Right lung (tissue), 10 donors: ENCODE measurements at places on chromosomes 11 and 22.

DNA sequence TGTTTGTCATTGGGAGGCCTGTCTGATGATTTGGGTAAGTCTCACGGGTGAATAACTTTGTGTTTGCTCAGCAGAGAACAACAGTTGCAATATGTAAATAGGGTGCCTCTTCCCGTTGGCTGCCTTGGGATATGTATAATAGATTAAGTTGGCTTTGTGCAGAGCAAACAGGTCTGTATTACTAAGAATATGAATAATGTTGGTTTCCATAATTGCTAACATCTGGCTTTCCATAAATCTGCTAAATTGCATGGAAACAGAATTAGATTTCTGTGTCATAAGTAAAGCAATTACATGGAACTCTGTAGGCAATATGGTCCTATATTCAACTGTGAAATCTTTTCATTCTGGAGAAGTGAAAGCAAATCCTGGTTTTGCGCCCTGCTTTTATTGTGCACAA, 636.0 kb upstream of the ANO5 start:
- no peak for DNase-seq

- DNase-seq: no peak
These were observed 150.8 kb upstream of the RAG2 start for GRCh38 chr11:36748836-36749235.

DNA sequence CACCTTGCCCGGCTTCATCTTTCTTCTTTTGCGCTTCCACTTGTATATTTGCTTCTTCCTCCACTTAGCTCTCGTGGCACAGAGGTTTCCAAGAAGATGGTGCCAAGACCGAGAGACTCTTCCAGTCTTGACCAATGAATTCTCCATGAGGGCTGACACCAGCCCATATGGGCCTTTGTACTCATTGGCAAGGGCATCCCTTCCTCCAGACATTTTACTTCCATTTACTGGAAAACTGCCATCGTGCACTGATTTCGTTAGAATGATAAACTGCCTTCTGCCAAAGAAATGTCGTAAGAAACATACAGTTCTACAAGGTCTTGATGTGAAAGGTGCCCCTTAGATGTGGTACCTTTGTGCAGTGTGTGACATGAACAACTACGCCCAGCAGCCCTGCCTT, 4.7 kb upstream of the MIEF1 start:
- no peak for DNase-seq

DNA sequence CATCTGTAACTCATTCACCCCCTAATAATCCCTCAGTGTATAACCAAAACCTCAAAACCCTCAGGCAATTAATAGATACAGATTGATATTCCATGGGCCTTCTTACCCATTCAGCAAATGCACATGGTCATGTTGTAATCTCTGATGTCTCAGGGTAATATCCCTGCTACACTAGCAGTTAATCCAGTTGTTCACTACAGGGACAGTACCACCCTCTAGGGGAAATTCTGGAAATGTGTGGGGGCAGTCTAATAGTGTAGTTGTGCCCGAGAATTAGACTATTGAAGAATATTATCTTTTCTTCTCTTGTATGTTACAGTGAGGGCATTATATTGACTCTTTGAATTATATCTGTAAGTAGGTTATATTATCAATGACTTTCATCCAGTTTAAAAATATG, 175.4 kb downstream of the CWF19L2 start:
- no peak for DNase-seq

GRCh38 chr11:77882396-77882795, 61.5 kb downstream of the AAMDC start:
- DNase-seq: no peak
